ENCODE measurements at places on chromosomes 12 and 14.

DNA sequence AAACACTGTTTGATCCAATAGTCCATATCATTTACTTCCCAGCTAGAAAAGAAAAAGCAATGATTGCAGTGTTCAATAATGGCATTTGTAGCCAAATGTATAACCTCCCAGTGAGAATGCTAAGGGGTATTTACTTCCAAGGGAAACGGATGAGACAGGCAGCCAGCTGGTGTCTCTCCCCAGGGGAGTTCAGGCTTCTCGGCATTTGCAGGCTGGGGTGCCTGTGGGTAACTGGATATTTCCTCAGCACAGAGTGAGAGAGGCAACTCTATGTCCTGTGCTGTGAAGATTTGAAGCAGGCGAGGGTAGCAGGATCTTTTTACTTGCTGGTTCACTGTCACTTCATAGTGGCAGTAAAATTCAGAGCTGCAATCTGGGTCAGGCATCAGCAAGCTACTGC is 1455.6 kb upstream of the TMEM132C start:
- DNase-seq: no peak

GRCh38 chr14:59509101-59509500 is 24.8 kb downstream of the JKAMP start:
- no peak for DNase-seq

DNA sequence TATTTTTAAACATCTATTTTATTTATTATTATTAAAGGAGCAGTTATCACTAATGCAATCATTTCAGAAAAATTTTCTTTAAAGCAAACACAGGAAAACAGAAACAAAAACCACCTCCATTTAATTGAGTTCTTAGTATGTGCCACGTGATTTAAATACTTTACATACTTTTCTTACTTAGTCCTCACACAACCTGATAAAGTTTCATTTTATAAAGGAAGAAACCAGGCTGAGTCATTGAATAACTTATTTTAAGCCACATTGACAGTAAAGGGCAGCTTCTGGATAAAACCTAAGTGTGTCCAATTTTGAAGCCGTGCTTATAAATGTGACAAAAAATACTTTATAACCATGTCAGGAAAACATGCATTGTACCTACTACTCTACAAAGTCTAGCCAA is 57.1 kb upstream of the PCED1B start:
- no peak for DNase-seq

DNA sequence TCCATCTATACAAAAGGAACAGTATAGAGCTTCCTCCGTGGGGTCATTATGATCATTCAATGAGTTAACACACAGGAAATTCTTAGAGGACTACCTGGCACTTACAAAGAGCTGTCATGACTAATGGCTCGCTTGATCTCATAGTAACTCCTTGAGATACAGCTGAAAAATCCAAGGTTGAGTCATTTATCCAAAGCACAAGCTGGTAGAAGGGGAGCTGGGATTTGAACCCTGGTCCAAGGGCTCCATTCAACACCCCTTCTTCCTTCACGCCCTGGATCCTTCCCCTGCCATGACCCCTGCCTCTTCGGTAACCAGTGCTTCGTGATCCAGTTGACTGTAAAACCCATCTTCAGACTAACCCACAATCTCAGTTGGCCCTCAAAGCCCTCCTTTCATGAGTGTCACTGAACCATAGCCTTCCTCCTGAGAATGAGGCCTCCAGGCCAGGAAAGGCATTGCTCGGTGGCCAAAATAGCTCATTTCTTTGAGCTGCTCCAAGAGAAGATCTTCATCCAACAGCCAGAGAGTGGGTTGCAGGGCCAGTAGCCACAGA is 7.8 kb downstream of the ZFP36L1 start:
- no peak for DNase-seq

DNA sequence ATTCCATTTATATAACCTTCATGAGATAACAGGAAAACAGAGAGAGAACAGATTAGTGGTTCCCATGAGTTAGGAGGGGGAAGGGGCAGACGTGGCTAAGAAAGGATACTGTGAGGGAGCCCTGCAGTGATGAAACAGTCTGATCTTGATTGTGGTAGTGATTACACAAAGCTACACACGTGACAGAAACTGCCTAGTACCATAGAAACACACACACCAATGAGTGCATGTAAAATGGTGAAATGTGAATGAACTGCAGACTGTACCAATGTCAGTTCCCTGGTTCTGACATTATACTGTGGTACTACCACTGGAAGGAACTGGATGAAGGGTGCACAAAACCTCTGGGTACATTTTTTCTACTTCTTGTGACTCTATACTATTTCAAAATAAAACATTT is 36.9 kb downstream of the NRDE2 start:
- DNase-seq: no peak

DNA sequence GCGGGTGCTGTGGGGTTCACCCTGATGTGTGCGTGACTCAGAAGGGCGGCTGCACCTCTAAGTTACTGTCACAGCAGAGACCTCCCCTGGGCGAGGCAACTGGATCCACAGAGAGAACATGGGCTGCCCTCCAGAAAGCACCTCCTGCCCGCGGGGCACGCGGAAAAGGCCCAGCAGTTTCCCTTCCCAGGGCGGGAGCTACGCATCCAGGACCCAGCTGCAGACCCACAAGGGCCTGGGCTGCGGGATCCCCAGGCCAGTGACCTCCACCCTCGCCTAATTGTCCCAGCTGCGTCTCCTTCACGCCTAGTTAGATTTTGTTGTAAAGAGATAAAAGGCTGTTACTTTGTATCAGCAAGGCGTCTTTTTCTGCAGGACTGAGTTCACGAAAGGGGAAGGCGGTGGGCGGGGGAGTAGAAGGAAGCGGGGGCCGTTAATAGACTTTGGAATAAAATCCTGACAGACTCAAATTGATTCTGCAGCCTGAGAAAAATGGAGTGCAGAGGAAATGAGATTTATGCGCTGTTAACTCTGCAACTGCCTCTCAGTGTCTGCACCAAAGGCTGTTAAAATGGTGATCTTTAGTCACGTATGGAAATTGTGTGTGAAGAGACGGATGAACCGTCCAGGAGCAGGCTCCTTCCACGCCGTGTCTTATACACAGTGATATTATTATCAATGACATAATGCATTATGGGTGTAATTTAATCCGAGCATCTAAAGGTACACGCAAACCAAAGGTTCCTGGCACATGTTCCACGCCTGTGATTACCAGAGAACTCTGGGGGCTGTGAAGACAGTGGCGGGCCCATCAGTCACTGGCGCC is 65.9 kb upstream of the FBRSL1 start:
- DNase-seq: no peak

DNA sequence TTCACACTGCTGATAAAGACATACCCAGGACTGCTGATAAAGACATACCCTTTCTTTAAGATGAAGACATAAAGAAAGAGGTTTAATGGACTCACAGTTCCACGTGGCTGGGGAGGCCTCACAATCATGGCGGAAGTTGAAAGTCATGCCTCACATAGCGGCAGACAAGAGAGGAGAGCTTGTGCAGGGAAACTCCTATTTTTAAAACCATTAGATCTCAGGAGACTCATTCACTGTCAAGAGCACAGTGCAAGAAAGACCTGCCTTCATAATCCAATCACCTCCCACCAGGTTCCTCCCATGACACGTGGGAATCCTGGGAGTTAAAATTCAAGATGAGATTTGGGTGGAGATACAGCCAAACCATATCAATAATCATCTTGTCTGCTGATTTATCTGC is 278.1 kb downstream of the SLC6A15 start:
- DNase-seq: no peak

DNA sequence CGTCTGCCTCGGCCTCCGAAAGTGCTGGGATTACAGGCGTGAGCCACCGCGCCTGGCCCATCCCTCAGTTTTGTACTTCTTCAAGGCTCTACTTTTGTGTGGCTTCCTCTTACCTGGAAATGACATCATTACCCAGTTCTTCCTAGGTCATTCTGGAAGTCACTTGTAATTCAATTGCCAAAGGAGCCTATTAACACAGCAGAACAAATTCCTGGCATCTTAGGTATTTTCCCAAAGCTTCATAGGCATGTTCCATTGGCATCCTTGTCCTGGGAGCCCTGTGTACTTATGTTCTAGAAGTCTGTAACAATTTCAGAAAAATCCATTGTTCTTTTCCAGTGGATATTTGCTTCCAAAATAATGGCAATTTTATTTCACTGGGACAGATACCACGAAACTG is 60.6 kb downstream of the DAAM1 start:
- no peak for DNase-seq

DNA sequence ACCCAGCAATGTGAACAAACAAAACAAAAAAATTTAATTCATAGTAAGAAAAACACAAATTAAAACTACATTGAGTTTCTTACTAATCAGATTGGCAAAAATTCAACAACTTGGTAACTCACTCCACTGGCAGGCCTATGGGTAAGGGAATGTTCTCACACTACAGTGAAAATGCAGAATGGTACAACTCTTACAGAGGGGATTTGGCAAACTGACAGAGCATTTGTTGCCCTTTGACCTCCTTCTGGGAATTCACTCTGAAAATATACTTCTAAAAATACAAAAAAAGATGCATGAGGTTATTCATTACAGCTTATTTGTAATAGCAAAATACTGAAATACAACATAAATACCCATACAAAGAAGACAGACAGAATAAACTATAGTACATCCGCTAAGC is 32.8 kb downstream of the ABCD2 start:
- no peak for DNase-seq

DNA sequence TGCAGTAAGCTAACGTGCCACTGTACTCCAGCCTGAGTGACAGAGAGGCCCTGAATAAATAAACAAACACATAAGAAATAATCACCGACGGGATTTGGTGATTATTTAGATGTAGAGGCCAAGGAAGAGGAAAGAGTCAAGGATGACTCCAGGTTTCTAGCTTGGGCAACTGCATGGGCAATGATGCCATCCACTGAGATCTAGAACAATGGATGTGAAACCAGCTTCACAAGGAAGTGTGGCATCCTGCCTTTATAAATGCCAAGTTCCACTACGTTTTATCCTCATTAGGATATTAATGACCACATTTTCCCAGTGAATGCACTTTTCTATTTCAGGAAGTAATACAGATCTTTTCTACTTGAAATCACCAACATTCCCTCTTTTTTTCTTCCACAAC is 10.9 kb upstream of the PTGER2 start:
- DNase-seq: no peak

GRCh38 chr12:56769868-56770267 is 6.7 kb downstream of the HSD17B6 start:
- DNase-seq: no peak

DNA sequence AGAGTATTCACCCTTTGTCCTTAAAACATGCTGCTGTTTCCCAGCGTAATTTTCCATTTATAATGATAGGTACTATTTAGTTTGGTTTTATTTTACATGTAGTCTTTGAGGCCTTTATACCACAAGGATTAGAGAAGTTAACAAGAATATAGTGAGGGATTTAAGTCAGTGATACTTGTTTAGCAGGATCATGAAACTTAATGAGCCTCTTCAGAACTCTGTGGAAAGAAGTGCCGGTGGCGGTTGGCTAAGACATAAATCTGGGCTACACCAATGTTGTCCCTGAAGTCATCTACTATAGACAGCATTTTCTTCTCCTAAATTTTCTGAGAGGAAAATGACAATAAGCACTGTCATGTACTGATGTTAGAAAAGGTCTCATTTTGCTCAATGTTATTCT is 1226.0 kb upstream of the SEL1L start:
- DNase-seq: no peak

DNA sequence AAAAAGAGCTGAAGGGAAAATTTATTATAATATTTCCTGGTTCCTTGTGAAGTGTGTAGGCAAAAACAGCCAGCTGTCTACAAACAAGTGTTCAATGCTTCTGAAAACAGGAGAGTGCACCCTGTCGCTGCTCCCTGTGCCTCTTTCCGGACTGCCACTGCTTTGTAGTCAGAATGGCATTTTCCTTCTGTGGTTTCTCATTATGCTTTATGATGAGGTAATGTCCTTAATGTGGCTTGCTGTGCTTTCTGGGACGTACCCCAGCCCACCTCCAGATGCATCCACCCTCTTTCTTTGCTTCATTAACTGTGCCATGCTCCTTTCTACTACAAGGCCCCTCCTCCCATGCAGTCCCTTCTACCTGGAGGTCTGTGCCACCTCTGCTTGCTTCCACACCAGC is 148.1 kb downstream of the SYT1 start:
- no peak for DNase-seq

- no peak for DNase-seq
Measured at GRCh38 chr12:112486361-112486760, 67.6 kb downstream of the PTPN11 start.

GRCh38 chr14:20681348-20682126 is 2.8 kb upstream of the RNASE4 start:
- peak; percentile 87 for DNase-seq

DNA sequence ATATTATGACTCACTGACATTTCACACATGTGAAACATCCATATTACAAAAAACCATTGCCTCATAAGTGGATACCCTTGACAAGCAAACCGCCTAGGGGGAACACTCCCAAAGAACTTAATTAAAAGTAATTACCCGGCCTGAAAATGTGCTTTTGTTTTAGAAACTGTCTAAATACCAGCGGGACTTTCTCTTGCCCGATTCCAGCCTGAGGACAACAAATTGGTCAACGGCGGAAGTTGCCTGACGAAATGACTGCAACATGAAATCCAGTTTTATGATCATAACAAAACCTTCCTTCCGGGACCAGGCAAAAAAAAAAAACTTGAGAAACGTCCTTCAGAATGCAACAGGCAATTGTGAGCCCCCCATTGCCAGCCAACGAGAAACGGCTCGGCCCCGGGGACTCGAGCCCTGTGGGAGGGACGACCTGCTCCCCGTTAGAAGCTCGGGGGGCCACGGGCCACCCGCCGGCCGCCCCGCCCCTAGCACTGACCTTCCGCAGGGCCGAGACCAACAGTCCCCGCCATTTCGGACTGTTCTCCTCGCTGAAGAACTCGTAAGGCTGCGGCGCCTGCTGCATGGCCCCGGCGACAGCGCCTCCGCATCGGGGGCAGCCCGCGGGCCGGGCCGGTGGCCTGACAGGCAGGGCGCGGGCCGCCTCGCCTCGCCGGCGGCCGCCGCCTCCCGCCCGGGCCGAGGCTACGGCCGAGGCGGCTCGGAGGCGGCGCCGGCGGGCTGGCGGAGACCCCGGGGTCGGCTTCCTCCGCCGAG is 490 bp downstream of the SOS2 start:
- peak; percentile 25 for DNase-seq

GRCh38 chr14:104286086-104286485 is 147.7 kb downstream of the KIF26A start:
- DNase-seq: no peak

GRCh38 chr14:89775151-89775550 is 179.4 kb downstream of the EFCAB11 start:
- DNase-seq: no peak
